Activated CD8-positive, alpha-beta memory T cell treated with anti-CD3 and anti-CD28 coated beads, Interleukin-2, amount 10 ng/mL, durations not matched to agents 7 days and 5 days (primary cell): ENCODE measurements at places on chromosomes 12 and 14.

- DNase-seq, result no peak
Measured at GRCh38 chr14:36521598-36522345, 1.7 kb upstream of the NKX2-1 start.

- no peak for DNase-seq
Measured at GRCh38 chr14:99141236-99141635, 130.8 kb downstream of the BCL11B start.

DNA sequence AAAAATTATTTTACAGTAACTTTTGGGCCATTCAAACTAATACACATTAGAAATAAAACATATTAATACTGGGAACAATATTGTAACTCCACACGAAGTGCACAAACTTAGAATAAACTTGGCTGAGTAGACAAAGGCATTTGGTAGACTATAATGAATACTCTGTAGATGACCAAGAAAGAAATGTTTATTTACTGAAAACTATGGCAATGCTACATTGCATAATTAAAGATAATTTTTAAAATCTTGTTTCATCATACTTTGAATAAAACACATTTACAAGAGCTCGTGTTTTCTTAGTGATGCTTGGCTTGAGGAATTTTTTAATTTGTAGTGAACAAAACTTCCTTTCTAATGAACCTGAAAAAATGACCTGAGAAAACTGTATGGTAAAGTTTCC lies 21.3 kb downstream of the RERG start:
- DNase-seq, result no peak

GRCh38 chr12:20885116-20885515 lies 74.6 kb downstream of the SLCO1B3 start:
- no peak for DNase-seq

DNA sequence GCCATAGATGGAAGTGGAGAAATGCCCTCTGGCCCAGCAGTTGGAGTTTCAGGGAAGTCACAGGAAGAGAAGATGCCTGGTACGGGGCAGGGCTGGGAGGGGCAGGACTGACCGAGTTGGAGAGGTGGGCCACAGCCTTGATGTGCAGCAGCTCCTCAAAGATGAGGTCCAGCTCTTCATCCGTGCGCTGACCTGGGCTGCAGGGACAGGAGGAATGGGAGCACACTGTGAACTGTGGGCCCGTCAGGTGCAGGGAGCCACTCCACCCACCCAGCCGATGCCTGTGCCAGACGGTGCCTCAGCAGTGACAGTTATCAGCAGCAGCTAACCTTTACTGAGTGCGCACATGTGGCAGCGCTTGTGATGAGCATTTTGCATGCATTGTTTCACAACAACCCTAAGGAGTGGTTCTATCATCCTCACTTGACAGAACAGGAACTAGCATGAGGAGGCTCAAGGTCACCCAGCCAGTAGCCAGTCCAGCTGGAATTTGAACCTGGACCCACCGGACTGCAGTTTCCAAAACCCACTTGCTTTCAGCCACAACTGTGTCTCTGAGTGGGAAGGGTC lies 8.4 kb downstream of the RAPGEF3 start:
- DNase-seq, result no peak
